ENCODE measurements at places on chromosomes 3 and 15. TPM values are rescaled to one million over a fixed set of nuclear protein-coding genes. Genes with fewer than 3 reads are reported as not detected.

DNA sequence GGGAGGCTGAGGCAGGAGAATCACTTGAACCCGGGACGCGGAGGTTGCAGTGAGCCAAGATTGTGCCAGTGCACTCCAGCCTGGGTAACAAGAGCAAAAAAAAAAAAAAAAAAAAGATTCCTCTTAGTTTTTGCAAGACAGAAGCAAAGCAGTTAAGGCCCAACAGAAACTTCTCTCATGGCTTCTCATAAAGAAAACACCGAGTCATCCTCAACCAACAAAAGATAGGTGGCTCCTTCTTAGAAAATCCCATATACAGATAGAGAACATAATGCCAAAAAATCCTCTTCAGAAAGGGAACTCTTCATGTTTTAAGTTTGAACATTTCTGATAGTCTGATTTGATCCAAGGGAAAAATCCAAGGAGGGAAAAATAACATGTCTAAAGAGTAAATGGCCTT is 12.5 kb upstream of the SKIL start:
- ATAC-seq = no peak

GRCh38 chr3:179278932-179279693 is 28.2 kb upstream of the KCNMB3 start:
- ATAC-seq = peak; percentile 62

The MBNL1 gene
- total RNA-seq = 315 TPM

DNA sequence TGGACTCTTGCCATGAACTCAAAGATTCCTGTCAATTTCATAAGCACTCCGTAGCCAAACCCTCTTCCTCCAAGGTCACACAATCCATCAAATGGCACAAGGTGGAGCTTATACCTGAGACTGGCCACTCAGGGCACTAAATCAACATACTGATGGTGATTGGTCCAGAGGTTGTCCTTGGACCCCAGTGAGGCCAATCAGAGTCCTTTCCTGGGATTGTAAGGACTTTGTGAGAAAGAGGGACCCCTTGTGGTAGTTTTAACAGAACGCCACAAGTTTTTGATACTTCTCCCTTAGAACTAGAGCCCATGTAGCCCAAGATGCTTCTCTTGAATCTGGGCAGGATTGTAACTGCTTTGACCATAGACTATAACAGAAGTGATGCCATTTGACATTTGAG is 44.4 kb upstream of the LARS2 start:
- no peak for ATAC-seq

DNA sequence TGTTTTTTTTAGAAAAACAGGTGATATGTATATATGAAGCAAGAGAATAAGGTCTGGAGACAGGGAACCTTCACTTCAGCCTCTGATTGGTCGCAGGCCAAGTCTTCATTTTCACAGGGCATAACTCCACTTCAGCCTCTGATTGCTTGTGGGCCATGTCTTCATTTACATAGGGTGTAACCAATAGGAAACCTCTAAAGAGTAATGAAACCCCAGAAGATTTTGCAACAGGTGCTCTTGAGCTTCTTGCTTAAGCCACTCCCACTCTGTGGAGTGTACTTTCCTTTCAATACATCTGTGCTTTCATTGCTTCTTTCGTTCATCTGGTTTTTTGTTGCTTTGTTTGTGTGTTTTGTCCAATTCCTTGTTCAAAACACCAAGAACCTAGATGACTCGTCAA is 22.6 kb upstream of the SCG3 start:
- no peak for ATAC-seq

DNA sequence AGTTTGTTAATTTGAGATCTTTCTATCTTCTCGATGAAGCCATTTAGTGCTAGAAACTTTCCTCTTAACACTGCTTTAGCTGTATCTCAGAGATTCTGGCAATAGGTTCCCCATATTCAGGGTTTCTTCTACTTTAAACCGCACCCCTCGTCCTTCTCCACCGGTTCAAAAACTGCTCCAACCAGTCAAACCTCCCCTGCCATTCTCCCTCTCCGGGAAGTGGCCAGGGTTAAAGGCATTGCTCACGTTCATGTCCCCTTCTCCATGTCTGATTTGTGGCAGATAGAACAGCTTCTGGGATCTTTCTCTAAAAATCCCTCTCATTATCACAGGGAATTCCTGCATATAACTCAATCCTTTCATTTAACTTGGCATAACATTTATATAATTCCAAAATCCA is 14.4 kb downstream of the ALDH1L1 start:
- ATAC-seq = no peak

DNA sequence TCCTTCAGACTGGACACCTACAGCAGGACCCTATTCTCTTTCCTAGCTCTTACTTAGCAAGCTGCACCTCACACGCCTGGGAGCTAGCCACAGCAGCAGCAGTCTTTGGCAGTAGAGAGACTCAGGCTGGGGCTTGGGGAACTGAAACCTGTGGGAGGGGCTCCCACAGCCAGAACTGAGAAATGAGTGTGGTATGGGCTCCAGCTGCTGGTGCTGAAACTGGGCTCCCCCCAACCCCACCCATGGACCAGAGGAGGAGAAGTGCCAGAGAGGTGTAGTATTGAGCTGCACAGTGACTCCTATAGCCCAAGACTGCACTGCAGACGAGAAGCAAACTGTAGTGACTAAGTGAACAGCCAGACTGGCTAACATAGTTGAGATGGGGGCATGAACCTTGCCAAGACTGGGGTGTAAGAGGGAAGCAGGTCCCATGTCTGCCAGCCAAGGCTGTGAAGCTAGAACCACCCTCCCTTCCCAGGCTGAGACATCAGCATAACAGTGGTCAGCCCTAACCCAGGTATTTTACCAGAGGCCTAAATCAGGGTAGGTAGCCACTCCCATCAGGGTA is 62.5 kb downstream of the MYO5A start:
- no peak for ATAC-seq

DNA sequence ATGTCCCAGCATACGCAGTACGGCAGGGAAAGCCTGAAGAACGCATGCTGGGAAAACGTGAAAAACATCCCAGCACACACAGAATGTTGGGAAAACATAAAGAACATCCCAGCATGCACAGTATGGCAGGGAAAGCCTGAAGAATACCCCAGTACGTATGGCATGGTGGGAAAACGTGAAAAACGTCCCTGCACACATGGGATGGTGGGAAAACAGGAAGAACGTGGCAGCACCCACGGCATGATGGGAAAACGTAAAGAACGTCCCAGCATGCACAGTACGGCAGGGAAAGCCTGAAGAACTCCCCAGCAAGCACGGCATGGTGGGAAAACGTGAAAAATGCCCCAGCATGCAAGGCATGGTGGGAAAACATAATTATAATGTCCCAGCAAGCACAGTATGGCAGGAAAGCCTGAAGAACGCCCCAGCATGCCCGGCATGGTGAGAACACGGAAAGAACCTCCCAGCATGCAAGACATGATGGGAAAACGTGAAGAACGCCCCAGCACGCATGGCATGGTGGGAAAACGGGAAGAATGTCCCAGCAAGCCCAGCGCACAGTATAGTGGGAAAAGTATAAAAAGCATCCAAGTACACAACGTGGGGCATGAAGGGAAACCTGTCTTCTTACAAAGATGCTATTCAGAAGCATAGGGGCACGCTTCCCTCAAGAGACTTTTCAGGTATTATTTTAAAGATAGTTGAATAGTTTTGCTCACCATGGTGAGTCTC is 128.3 kb downstream of the OCA2 start:
- ATAC-seq = no peak

- ATAC-seq = no peak
Measured at GRCh38 chr15:44545913-44546802, 9.2 kb downstream of the EIF3J start.

GRCh38 chr3:114093596-114093995 is 37.1 kb downstream of the QTRT2 start:
- no peak for ATAC-seq

The ZNF385D gene
- 6.2 TPM for total RNA-seq

GRCh38 chr3:16500093-16500492 is 13.4 kb downstream of the RFTN1 start:
- ATAC-seq = no peak

DNA sequence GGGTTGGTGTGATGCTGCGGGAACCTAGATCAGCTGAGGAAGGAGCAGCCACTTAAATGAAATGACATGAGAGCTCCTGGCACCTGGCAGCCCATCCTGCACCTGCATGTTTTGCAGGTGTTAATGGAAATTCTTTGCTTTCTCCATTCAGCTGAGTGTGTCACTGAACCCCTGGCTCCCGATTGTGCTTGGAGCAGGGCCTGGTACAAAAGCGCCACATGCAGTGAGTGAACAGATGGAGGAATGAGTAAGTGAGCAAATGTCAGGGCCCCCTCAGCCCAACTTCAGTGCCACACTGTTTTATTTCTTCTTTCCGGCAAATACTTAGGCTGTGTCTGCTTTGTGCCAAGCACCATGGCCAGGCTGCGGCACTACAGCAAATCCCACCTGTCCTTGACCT is 132.2 kb downstream of the ASB7 start:
- ATAC-seq = no peak

The PP2D1 gene
- 0.42 TPM for total RNA-seq

DNA sequence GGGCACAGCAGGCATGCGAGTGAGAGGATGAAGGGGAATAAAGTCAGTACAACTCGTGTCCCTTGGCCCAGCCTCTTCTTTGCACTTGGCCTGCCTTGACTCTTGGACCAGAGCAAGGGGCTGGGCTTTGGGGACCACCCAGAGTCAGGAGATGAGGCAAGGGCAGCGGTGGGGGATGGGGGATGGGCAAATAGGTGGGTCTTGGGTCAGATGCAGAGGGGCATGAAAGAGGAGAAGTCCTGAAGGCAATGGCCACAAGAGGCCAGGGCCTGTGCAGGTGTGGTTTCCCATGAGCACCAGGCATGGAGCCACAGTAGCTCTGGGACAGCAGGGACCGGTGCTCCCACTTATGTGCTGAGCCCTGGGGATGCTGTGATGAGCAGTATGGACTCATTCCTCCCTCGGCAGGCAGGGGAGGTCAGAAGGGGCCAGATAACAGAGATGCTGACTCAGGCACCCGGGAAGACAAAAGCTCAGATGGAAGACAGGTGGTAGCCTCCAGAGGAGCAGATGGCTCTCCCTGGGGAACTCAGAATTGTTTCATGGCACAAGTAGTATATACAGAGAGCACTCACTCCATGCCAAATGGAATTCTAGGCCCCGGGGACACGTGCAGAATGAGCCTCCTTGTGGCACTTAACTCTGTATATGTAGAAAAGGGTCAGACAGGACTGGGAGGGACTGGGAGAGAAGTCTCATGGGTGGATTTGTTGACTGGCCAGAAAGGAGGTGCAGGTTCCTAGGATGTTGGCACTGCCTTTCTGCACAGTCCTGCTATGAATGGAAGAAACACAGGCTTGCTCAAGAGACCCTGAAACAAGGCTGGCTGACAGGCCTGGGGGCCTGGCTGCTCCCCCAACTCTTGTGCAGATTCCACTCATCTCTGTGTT is 14.3 kb downstream of the ZBTB47 start:
- ATAC-seq = peak; percentile 11
